ENCODE measurements at places on chromosomes 13 and 19. TPM values are rescaled to one million over a fixed set of nuclear protein-coding genes. Genes with fewer than 3 reads are reported as not detected.

The LPAR6 gene
- 12.5 TPM for total RNA-seq

The SELENOV gene
- total RNA-seq: not detected

DNA sequence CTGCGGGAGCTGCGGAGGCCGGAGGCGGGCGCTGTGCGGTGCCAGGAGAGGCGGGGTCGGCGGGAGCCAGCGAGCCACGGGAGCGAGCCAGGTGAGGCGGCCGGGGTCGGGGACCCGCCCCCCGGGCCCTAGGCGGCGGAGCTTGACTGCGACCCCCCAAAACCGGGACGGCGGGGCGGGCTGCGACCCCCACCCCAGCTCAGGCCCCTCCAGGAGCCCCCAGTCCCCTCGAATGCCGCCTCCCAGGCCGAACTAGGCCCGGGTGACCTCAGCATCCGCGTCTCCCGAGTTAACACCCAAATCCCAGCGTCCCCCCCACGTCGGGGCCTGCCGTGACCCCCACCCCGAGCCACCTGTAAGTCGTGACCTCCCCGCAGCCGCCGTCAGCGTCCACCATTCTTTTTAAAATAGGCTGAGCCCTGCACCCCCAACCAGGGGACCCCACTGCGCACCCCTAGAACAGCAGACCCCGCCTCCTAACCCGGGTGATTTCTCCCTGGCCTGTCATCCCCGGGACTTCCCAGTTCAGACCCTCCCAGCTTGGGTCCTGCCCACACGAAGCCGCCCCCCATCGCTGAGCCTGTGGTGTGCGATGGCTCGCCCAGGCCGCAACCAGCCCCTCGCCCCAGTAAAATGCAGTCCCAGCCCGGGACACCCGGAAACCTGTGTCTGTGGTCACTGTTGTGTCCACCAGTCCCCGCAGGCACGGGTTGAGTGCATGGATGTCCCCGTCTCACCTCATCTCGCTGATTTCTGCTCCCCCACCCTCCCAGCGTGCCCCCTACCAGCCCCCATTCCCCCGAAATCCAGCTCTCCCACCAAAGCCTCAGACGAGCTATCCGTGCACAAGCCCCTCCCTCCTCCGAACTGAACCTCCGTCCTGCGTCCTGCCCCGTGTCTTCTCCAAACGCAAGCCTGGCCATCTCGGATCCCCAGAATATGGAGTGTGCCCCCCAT is 551 bp downstream of the FZR1 start:
- no peak for DNase-seq

GRCh38 chr13:78867655-78868054 is 208.7 kb upstream of the OBI1 start:
- no peak for DNase-seq

DNA sequence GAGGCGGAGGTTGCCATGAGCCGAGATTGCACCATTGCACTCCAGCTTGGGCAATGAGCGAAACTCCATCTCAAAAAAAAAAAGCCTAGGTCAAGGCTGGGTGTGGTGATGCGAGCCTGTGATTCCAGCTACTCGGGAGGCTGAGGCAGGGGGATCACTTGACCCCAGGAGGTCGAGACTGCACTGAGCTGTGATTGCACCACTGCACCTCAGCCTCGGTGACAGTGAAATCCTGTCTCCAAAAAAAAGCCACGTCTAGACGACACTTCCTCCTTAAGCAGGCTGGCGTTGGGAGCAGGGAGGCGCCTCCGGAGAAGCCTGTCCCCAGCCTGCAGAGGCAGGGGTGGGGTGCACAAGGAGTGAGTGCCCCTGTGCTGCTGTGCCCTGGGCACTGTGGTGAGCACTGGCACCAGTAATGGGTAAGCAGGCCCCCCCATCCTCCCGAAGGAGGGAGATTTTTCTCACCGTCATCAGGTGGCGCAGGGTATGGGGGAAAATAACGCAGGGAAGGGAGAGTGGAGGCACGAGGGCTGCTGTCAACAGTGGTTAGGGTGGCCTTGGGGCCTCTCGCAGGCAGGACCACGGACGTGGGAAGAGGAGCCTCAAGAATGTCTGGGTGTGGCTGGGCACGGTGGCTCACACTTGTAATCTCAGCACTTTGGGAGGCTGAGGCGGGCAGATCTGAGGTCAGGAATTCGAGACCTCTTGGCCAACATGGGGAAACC is 706 bp downstream of the P2RY11 start:
- DNase-seq: no peak

DNA sequence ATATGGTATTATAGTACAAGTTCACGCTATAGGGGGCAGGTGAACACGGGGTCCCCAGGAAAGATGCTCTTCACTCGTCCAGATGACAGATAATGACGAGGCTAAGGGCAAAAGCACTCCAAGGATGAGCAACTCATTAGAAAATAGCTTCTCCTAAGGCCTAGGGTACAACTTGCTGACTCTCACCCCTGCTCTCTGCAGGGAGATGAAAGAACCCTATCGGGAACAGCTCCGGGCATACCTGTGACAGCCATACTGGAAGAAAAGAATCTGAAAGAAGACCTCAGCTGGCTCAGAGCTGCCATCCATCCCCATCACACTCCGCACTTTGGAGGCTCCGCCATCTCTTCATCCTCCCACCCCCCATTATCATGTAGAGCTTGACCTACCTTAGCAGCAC is 17.5 kb upstream of the HSPH1 start:
- DNase-seq: no peak

DNA sequence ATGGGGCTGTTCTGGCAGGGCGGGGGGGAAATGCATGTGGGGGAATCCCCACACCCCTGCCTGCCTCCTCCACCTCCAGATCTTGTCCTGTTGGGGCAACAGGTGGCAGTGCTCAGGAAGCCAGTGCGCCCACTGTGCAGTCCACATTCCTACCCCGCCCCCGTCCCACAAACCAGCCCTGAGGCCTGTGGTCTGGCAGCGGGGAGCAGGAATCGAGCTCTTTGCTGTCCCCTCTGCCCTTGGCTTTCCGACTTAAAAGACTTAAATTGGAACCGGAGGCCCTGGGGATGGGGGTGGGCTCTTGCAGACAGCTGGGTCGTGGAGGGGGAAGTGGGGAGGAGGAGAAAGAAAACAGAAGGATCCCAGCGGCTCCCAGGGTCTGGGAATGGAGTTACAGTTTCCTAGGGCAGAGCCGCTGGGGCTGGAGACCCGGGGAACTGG is 4.3 kb downstream of the NANOS3 start:
- no peak for DNase-seq

All from cardiac septum (tissue), 1 donor.